ENCODE measurements at places on chromosomes 13 and 19.

- H3K27me3 ChIP-seq, result no peaks in the 10 kb centered on the region
- DNase-seq, result no peak
These were observed 114.5 kb downstream of the POSTN start for GRCh38 chr13:37484056-37484455.

- no peak for DNase-seq
- H3K36me3 ChIP-seq, result no peaks in the 10 kb centered on the region
- no peaks in the 10 kb centered on the region for H3K4me1 ChIP-seq
- H3K27ac ChIP-seq, result no peak overlapping the region
- no peak overlapping the region for H3K4me3 ChIP-seq
These were observed 204.3 kb upstream of the IPO5 start for GRCh38 chr13:97749174-97749573.

DNA sequence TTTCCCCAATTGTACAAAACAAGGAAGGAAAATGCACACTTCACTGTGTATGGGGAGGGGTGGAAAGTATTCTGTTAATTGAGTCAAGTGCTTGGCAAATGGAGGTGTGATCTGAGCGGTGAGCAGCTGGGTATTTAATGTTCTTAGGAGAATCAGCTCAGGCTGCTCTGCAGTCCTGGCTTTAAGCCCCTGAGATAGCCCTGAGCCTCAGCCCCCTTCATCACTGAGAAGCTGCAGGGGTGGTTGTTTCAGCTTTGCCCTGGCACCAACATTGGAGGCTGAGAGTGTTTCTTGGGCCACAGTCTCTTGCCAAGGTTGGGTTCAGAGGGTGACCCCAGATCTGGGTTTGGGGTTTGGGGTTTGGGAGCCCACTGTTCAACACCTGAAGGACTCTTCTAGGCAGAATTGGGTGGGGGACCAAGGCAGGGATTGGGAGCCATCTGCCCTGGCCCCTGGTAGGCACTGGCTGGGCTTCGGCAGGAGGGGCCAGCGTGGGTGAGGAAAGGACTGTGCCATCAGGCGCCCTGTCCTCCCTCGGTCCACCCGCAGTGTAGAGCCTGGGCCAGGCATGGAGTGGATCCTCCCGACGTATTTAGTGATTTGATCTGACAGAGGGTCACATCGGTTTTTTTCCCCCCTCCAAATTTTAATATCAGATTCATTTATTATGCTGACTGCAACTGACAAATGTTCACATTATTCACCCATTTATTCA, 66.7 kb upstream of the ZNF536 start:
- no peak for DNase-seq
- H3K27ac ChIP-seq, result no peak overlapping the region
- H3K36me3 ChIP-seq, result no peaks in the 10 kb centered on the region
- H3K4me3 ChIP-seq, result no peak overlapping the region
- peaks cover 17% of the 10 kb centered on the region for H3K4me1 ChIP-seq

- peaks cover 5% of the 10 kb centered on the region for H3K4me1 ChIP-seq
- no peak overlapping the region for H3K27ac ChIP-seq
- DNase-seq, result no peak
- no peak overlapping the region for H3K4me3 ChIP-seq
- no peaks in the 10 kb centered on the region for H3K36me3 ChIP-seq
- no peaks in the 10 kb centered on the region for H3K27me3 ChIP-seq
These were observed 17.9 kb downstream of the PPP1R37 start for GRCh38 chr19:45110851-45111266.

DNA sequence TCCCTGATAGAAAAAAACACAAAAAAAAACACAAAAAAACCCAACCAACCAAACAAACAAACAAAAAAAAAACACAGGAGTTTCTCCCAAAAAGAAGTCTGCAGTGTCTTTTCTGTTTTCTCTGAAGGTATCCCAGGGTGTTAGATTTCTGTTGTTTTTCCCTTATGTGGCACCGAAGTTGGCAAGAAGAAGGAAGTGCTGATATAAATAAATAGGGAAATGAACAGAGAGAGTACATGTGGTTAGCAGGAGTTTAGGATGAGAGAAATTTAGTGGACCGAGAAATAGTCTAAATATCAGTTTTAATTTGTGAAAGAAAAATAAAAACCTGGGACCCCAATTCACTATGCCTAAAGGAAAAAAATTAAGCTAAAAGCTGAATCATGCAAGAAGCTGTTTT, 287.0 kb upstream of the SGCG start:
- H3K4me3 ChIP-seq, result no peak overlapping the region
- H3K27me3 ChIP-seq, result no peaks in the 10 kb centered on the region
- no peaks in the 10 kb centered on the region for H3K4me1 ChIP-seq
- DNase-seq, result no peak

DNA sequence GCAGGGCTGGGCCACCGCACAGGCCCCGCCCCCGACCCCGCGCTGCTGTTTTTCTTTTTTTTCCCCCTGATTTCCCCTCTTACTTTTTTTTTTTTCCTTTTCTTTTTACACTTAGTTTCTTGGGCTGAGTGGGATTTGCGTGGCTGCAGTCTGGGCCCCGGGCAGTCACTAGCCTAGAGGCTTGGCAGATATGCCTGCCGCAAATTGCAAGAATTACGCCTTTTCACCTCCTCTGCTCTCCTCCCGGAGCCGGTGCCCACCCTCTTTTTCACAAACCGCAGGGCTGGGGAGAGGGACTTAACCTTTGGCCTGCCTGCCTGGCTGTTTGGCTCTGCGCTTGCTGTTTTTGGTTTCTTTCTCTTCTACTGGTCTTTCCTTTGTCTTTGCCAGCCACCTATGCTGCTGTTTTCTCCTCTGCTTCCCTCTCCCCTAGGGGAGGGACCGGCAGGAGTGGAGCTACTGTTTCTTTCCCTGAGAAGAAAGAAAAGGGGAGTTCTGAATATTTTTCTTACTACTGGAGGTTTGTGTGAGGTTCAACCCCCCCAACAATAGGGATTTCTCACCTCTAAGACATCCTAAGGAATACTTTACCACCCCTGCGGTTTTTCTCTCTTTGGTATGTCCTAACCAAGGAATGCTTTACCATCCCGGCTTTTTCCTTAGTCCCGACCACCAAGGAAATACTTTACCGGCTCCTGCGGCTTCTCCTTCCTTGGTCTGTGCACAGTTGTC, 11.0 kb downstream of the ZNF552 start:
- peak; percentile 91 for DNase-seq
- H3K27ac ChIP-seq, result peak overlapping the region; percentile 99
- peaks cover 13% of the 10 kb centered on the region for H3K4me1 ChIP-seq
- no peaks in the 10 kb centered on the region for H3K27me3 ChIP-seq
- peaks cover 38% of the 10 kb centered on the region for H3K36me3 ChIP-seq
- H3K4me3 ChIP-seq, result peak overlapping the region; percentile 71

- H3K27ac ChIP-seq, result no peak overlapping the region
- H3K4me1 ChIP-seq, result peaks cover 3% of the 10 kb centered on the region
- no peaks in the 10 kb centered on the region for H3K27me3 ChIP-seq
- H3K36me3 ChIP-seq, result peaks cover 2% of the 10 kb centered on the region
These were observed 11.4 kb downstream of the ZNF708 start for GRCh38 chr19:21317821-21318220.

Data from neuronal stem cell (in vitro differentiated cells).